ENCODE measurements at places on chromosomes 16 and 17. TPM values are rescaled to one million over a fixed set of nuclear protein-coding genes. Genes with fewer than 3 reads are reported as not detected.

- DNase-seq, result no peak
Measured at GRCh38 chr16:21175397-21175796, 16.9 kb downstream of the LDAF1 start.

DNA sequence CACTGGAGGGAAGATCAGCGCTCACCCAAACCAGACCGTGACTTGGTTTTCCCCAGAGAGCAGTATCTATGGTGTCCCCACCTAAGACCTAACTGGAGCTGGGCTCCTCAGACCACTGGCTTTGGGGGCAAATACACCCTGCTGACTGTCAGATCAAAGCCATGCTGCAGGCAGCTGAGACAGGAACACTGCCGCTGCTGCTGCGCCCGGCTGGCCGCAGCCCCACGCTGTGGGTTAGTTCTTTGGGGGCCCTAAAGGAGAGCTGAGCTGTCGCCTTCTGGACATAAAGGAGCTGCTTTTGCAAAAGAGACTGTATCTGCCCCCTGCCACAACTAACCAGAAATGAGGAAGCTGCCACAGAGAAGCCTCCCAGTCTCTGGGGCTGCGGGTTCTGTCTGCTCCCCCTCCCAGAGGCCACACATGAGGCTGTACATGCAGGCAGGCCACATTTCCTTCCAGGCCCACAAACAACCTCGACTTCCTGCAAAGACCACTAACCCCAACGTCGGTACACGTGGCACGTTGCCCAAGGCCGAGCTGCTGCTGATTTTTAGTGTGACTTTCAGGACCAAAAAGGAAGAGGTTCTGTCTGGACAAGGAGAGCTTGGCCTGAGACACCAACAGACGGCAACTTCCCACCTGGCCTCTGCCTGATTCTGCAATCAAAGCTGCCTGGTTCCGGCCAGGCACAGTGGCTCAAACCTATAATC is 18.2 kb upstream of the ABR start:
- peak; percentile 82 for DNase-seq

- no peak for DNase-seq
Measured at GRCh38 chr16:78285437-78285922, 186.0 kb downstream of the WWOX start.

FBXW10 gene
- under 0.01 TPM for total RNA-seq

DNA sequence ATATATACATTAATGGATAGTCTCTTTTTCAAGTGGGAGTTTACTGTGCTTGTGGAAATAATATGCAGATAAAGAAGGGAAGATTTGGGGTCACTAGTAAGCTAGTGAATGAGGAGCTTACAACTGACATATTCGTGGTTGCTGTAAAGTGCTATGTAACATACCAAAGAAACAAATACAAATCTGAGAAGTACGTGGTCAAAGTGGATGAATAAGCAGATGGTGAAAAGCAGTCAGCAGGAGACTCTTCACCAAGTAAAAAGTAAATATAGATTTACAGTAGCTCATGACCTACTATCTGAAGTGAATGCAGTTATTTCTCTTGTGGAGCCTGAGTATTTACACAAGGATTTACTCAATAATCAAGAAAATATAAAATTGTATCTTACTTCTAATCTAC is 136.6 kb upstream of the ELAC2 start:
- peak; percentile 22 for DNase-seq

DNA sequence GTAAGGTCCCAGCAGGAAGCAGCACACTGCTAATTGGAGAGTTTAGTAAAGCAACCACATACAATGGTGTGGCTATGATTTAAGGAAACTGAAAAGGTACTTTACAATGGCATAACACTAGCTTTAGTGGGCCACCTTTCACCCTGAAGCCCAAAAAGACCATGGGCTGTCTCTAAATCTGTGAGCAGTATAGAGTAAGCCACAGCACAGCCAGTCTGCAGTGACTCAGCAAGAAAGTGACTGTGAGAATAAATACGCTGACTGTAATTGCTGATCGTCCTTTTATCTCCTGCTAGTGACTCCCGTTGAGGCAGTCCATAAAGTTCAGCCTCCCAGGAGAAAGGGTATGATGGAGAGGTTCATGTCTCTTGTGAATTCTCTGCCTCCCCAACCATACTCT is 679.8 kb upstream of the KIF2B start:
- no peak for DNase-seq

DNA sequence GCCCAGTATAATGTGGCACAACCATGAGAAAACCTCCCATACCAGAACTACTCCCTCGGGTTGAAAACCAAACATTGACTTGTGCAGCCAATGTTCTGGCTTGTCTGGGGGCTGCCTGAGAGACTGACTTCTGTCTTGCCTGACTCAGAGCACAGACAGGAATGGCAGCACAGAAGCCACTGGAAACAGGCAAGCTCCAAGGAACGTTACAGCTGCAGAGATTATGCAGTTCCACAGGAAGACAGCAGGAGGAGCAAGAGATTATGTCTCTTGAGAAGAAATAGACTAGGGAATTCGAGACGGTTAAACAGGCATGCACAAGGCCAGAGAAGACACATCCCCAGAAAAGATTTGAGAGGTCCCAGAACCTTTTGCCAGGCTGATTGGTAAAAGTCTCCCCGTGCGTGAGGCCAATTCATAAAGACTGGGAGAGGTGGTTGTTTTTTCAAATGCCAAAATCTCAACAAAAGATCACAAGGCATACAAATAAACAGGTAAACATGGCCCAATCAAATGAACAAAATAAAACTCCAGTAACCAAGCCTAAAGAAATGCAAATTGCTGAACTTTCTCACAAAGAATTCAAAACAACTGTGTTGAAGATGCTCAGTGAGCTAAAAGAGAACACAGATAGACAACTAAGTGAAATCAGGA is 90.6 kb upstream of the CDH5 start:
- DNase-seq, result peak; percentile 88

DNA sequence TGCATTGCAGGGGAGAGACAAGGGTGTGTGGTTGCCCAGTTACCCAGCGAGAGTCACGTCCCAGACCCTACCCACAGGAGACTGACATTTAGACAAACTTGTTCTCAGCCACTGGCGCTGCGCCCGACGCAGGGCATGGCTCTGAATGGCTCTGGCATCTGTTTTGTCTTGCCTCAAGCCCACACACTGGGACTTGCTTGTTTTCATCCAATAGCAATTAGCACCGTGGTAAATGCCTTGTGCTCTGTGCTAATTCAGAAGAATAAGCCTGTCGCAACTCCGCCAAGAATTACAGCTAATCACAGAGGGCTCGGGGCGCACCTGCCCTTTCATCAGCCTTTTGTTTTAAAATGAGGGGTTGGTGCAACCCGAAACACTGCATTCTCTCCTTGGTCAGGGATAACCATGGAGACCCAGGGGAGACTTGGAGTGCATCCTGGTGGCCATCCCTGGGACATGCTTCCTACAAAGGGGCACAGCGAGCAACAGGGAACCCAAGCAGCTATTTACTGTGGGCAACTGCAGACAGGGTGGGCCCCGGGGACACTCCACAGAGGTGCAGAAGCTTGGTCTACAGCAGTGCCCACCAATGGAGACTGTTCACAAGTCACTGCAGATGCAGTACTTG is 220.6 kb upstream of the ZFHX3 start:
- peak; percentile 69 for DNase-seq

OR1F1 gene
- total RNA-seq, result not detected

DNA sequence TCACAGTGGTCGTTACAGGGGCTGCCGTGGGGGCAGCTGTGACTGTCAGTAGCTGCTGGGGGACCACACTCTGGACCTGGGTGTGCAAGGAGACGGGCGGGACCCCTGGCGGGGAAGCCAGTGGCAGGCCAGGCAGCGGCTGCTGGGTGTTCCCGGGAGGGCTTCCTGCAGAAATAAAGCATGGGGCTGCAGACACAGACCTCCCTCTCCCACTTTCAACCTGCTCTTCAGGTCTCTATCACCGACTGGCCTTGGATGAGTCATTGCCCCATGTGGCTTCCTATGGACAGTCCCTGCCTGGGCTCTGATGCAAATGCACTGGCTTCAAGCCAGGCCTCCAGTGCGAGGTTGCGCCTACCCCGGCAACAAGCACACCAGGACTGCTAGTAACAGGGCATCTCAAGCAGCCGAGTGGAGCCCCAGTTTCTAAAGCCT is 17.2 kb downstream of the SREBF1 start:
- DNase-seq, result peak; percentile 99

DNA sequence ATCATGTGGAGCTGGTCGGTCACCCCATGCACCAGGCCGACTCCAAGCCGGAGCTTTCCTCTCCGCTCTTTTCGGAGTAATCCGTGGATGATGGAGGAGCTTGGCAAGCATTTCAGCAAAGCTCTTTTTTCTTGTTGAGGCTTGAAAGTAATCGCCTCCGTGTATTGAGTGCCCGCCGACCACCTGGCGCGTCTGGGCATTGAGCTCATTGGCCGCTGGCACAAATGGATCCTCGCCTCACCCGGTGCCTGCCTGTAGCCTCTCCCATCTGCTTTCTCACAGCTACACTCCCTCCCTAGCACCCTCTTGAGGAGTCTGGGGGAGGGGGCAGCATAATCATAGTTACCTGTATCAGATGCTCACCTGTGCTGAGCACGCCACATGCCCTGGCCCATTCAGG is 148.9 kb downstream of the CMIP start:
- DNase-seq, result no peak

DNA sequence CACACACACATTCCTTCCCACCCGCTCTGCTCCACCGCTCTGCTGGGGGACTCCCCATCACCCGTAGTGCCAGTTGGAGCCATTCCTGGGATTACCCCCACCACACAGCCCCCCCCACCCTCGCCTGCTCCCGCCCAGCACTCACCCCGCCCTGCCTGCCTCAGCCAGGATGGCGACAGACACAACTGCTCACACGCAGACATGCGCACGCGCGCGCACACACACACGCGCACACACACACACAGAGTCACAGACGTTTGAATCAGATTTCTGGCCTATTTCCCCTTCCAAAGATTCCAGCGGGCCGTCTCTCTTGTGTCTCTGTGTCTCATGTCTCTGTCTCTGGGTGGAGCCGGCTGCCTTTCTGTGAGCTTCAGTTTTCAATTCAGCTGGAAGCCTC is 4.4 kb downstream of the CACNA1G start:
- DNase-seq, result peak; percentile 92

BIRC5 gene
- total RNA-seq, result 11.5 TPM

SLC38A8 gene
- total RNA-seq, result not detected

DNA sequence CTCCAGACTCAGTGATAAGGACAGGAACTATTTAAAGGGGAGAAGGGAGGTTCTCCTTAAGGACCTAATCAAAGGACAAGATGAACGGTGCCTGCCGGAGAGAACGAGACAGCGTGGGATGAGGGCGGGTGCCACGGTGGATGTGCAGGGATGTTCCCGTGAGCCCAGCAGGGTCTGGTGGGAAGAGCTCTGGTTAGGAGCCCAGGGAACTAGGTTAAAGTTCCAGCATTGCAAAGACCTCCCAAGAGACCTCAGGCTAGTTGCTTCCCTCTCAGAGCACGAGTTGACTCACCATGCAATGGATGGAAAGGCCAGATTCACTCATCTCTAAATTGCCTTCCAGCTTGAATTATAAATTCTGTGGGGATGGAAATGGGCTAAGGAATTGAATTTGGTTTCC is 14.7 kb downstream of the CCR7 start:
- peak; percentile 93 for DNase-seq

MATCAP1 gene
- total RNA-seq, result 3.6 TPM

DNA sequence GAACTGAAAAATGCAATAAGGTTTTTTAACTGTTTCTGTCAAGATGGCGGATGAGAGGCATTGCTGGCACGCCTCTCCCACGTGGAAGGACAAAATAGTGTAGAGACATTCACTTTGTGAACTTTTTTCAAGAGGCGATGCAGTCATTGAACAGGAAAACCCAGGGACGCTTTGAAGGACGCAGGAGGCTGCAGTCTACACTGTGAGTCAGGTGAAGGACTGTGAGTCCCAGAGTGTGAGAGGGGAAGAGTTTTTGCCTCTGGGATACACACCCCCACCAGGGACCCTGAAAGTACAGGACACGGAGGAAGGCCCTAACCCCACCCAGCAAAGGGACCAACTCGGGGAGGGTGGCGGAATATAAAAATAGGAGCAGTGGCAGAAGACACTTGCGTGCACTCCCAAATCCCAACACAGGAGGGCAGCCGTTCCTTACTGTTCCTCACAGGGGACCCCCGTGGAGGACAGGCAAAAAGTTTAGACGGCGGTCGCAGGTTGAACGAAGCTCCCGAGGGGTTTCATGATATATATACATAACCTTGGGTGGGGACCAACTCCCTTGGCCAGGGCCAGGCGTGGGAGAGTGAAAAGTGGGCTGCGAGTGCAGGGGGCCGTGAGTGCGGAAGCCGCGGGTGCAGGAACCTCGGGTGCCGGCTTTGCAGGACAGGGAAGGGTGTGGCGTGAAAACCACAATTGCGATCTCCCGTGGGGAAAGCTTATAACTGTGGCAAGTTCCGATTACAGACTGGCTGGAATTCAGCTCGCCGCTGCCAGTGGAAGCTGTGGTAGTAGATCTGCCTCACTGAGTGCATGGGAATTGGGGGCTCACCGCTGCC is 82.0 kb upstream of the ALOX12 start:
- DNase-seq, result peak; percentile 81

DNA sequence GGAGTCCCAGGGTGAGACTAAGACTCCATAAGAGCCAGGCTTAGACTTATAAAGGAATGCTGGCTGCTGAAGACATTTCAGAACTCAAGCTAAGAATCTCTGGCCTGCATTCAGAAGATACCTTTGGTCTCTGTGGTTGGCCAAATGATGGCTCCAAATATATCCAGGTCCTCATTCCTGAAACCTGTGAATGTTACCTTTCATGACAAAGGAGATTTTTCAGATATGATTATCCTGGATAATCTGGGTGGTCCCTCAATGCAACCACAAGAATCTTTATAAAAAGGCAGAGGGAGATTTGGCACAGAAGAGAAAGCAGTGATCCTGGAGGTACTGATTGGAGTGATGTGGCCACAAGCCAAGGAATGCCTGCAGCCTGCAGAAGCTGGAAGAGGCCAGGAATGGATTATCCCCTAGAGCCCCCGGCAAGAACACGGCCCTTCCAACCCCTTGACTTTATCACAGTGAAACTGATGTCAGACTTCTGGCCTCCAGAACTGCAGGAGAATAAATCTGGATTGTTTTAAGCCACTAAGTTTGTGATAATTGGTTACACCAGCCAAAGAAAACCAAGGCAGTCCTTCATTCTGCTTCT is 253.3 kb downstream of the SLC39A11 start:
- DNase-seq, result no peak

DNA sequence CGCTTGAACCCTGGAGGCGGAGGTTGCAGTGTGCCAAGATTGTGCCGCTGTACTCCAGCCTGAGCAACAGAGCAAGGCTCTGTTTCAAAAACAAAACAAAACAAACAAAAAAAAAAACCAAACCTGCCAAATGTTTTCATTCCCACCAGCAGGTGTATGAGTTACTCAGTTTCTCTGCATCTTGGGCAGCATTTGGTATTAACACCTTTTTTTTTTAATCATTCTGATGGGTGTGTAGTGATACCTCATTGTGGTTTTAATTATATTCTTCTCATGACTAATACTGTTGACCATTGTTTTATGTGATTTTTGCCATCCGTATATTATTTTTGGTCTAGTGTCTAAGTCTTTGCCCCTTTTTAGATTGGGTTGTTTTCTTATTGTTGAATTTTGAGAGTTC is 15.3 kb downstream of the NFATC3 start:
- no peak for DNase-seq

SDR42E2 gene
- total RNA-seq, result not detected

GCGR gene
- not detected for total RNA-seq

- no peak for DNase-seq
Measured at GRCh38 chr16:6382924-6383459, 949.7 kb upstream of the RBFOX1 start.
